Smooth muscle cell of the brain vasculature (primary cell): ENCODE measurements at places on chromosomes 4 and X.

- DNase-seq, result no peak
Observed at GRCh38 chr4:185529413-185529812, 5.9 kb downstream of the PDLIM3 start.

DNA sequence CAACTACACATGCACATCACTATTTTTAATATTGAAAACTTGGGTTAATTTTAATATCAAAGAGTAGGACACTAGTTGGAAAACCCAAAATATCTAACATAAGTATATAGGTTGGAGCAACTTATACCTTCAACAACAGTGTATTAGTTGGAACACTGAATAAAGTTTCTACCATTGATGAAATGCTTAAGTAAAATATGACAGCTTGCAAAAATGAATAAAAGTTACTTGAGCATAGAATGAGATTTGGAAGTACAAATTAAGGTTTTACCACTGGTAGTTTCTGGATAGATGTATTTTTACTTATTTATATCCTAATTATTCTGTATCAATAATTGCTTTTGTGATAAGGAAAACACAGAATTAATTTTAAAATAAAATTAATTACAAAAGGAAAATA, 1079.6 kb downstream of the ADGRL3 start:
- DNase-seq, result no peak

DNA sequence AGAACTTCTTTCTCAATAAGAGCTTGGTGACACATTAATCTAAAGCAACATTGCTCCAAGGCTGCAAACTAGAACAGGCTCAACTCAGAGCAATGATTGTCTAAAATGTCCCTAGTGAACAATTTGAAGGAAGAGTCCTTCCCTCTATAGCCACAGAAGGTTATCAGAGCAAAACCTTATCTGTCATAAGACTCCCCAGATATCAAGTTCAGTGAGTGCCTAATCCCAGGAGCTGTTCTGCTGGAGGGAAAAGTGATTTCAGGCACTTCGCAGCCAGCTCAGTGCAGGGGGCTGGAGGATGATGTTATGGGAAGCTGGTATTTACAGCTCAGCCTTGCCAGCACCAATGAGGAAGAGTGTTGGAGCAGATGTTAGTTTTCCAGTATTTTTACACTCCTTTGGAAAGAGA, 497.5 kb downstream of the INPP4B start:
- no peak for DNase-seq

DNA sequence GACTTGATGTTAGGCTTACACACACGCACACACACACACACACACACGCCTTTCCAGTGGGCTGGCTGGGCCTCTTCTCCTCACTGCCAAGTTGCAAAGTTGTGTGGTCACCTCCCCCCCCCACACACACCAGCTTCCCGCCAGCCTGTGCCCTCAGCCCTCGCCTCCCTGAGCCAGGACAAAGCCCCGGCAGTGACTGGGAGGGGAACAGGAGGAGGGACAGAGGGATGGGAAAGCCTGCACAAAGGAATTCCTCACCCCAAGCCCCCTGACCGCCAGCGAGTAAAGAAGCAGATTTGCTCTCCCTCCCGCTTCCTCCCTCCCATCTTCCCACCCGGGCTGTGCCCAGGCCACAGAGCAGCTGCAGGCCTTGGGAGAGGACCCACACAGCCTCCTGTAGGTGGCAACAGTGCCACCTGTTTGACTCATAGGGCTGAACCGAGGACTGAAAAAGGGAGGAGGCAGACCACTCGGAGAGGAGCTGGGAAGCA, at the start of gene GDPD2:
TSS of gene GDPD2 (plus strand) at position 464 of the 491 bp plus-strand sequence. CDS start 1,671 bp downstream, outside the sequence.
- DNase-seq, result no peak

DNA sequence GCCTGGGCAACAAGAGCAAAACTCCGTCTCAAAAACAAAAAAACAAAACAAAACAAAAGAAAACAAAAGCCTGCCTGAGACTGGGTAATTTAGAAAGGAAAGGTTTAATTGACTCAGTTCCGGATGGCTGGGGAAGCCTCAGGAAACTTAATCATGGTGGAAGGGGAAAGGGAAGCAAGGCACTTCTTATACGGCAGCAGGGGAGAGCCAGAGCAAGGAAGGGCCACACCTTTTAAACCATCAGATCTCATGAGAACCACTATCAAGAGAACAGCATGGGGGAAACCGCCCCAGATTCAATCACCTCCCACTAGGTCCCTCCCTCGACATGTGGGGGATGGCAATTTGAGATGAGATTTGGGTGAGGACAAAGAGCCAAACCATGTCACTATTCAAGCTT, 122.2 kb downstream of the UBE2K start:
- DNase-seq, result no peak

DNA sequence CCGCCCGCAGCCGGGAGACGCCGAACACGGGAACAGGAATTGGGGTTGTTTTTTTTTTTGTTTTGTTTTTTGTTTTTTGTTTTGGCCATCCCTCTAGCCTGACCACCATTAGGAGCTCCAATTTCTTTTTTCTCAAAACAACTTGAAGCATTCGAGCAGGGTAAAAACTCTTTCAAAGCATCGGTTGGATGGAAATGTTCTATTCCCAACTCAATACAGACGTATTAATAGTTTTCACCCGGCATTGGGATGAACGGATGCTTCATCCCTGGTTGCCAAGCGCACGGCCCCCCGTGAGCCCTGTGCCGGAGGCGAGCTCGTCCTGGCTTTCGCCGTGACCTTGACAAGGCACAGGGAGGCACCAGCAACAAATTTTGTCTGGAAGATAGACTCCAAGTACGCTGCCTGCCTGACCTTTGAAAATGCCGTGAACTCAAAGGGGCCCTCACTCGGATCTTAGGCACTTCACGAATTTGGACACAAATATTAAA, 352 bp upstream of the MAP3K15 start:
- no peak for DNase-seq

DNA sequence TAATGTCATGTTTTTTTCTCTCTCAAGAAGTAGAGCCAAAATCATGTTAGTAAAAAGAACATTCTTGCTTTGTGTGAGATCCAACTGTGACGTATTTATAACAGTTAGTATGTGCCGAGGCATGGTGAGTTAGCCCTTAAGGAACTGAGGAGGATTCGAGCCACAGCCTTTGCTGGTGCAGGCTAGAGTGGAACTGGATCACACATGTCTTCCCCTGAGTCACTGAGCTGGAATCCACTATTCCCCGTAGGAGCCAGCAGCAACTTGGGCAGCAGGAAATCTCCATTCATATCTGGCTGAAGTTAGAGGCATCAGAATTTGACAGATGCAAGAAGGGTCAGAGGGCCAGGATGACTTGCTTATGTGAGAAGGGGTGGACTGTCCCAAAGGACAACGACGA, 144.6 kb upstream of the KIT start:
- peak; percentile 23 for DNase-seq

DNA sequence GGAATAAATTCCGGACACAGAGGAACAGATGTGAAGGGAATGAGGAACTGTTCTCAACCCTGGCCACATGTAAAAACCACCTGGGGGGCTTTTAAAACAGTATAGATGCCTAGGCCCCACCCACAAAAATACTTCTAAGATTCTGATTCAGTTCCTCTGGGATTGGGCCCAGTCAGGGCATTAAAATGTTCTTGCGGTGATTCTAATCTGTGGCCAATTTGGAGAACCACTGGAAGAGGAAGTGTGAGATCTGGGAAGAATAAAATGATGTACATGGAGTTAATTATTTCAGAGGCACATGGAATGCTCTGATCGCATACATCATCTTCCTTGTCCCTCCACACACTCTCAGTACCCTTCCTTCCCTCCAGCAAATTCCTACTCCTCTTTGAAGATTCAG, 192.2 kb downstream of the APBB2 start:
- no peak for DNase-seq

DNA sequence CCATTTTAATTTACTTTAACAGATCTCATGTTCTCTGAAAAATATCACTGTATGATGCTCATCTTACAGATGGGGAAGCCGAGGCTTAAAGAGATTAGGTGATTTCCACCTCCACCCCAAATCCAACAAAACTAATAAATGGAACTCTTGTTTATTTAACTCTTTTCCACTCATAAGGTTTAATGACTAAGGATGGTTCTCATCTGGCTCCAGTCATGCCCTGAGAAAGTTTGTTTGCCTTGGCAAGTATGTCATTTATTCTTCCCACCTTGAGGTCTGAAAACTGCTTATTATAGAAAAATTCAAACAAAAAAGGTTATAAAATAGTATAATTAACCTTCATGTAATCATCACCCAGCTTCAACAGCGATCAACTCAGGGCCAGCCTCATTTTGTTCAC, 56.3 kb downstream of the PPEF2 start:
- no peak for DNase-seq

DNA sequence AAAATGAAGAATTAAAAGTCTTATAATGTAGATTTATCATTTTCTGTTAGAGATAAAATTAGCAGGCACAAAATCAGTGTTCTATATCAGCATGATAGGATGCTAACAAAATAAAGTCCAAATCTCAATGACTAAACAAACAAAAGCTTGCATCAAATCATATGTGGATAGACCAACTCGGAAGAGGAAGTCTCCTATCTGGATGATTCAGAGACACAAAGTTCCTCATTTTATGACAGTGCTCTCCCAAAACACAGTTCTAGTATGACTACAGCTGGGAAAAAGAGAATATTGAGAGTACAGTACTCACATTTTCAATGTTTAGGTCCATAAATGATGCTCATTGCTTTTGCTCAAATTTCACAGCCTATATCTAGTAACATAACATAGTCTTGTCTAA, 376.1 kb upstream of the CTSO start:
- no peak for DNase-seq

- DNase-seq, result no peak
Observed at GRCh38 chr4:75391489-75392166, 122.6 kb downstream of the RCHY1 start.

GRCh38 chr4:87901422-87901992, 68.7 kb downstream of the MEPE start:
- peak; percentile 31 for DNase-seq

DNA sequence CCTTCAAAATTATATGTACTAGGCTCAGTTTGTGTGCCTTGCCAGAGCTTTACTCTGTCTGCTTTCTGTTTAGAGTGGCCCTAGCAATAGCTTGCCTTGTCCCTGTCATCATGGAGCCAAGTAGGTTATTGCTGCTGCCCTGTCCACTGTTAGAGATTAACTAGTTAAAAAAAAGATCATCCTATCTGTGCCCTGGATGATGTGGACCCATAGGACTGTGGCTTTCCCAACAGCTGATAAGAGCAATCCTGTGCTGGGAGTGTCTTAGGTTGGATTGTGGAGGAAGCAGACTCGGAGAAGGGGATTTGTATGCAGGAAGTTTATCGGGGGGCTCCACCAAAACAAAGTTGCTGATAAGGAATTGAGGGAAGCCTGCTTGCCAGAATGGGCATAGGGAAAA, 23.8 kb downstream of the PPP1R2C start:
- no peak for DNase-seq

DNA sequence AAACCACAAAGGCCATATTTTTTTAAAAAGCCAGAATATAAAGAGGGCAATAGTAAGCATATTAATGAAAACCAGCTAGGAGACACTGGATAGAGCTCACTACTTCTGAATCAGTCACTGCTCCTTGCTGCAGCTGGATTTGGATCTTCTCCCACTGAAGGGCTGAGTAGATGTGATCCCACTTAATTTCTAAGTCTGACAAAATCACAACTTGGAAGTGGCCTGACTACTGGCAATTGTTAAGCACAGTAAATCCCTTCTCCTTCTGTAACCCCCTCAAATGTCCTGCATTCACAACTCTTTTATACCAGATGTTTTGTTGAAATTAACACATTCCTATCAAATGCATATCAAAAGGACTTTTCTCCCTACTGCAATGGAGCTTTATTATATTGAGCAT, 72.9 kb downstream of the AMMECR1 start:
- DNase-seq, result no peak

DNA sequence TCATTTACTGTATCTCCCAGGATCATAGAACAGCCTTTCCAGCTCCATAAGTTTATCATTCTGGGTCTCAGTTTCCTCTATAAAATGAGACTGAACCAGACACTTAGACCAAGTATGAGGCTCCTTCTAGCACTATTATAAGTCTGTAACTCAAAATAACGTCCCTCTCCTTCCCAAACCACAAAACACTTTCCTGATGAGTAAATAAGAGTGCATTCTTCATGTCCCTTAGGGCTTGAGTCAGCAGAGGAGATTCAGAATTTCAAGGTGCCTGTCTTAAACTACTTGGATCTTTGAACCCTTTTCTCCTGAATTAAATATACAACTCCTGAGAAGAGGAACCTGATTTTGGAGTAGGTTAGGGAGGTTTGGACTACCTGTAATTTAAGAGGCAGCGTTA, 62.6 kb downstream of the GLRA2 start:
- no peak for DNase-seq

DNA sequence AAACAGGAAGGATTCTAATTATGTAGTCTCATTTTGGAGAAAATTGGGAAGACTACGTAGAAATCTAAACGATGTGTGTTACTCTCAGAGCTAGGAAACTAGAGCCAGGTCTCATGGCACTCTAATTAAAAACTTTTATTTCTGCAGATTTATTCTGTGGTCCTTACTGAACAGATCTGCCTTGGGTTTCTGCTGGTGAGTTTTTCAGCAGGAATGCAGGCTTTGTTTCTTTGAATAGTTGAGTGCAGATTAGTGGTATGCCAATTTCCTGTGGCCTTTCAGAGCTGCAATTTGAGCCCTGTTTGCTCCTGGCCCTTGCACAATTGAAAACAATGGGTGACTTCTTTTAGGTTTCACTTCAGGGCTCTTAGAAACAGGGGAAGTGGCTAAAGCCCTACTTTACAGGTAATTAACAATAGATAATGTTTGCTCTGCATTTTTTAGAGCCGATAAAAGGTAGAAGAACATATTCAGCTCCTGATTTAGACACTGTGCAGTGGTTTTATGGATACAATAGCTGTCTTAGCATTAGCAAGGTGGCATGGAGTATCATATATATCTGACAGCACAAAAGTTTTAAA, 21.8 kb downstream of the SPRY1 start:
- DNase-seq, result no peak

GRCh38 chrX:133403984-133404383, 11.3 kb downstream of the GPC4 start:
- DNase-seq, result no peak

DNA sequence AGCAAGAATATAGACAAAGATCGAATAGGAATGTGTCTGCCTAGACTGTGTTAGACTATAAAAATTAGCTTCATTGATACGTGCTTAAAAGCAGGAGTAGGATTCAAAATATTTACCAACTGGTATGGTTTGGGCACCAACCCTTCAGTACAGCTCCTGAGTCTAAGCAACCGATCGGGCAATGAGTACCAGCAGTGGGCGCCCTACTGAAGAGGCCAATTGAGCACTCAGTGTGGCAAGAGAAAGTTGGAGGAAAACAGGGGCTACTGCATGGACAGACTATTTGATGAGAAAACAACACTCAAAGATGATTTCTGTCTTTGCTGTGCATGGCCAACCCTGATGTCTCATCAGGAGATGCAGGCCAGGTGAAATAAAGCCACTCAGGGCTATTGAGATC, 176.0 kb upstream of the NWD2 start:
- no peak for DNase-seq

DNA sequence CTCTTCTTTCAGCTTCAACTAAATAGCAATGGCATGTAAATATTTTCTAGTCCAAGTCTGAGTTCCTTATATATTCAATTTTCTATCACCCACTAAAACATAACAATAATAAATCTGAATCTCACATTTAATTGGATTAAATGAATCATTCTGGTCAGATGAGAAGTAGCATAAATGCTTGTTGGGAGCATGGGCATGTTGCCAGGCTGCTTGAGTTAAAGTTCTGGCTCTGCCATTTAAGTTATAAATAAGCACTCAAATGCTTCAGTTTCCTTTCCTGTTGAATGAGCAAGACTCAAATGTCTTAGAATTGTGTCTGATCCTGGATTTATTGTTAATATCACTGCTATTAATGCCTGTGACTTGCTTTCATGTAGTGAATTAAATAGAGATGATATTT, 496.3 kb downstream of the STPG2 start:
- DNase-seq, result no peak

GRCh38 chr4:41930139-41930831, 4.9 kb upstream of the TMEM33 start:
- no peak for DNase-seq
